ENCODE measurements at places on chromosomes 5 and 9. TPM values are rescaled to one million over a fixed set of nuclear protein-coding genes. Genes with fewer than 3 reads are reported as not detected.
A peak's percentile ranks its signal among the peaks of the same experiment; 100 is the strongest.

DNA sequence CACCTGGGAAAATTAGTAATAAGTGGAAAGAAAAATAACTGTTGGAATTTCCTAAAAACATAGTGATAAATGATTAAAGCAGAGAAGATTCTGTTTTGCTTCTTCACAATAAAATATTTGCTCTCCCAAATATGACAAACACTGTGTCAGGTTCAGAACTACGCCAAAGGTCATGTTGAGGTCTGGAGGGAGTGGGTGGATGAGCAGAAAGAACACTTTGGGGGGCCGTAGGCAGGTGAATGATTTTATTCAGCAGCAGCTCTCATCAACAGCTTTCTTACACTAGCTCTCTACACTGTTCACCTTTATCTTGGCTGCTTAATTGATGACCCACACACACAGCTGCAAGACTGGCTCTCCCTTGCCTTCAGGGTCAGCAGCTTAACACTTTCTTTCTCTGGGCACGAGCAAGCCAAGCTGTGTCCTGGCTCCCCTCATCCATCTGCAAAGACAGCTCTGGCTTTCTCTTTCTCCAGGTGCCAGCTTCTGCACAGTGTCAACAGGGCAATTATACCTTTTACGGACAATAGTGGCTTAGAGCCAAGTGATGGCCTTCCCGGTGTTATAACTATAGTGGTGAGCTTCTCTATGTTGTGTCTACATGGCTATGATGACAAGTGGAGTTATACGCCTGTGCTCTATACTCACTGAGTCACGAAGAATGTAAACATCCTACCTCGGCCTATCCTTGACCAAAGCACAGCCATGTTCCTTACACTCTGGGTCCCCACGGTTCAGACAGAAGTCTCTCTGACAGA lies 18.9 kb upstream of the GPX8 start:
- DNase-seq, result no peak
- no peak overlapping the region for H3K4me3 ChIP-seq
- H3K36me3 ChIP-seq, result no peaks in the 10 kb centered on the region
- no peaks in the 10 kb centered on the region for H3K27me3 ChIP-seq
- no peaks in the 10 kb centered on the region for H3K4me1 ChIP-seq

DNA sequence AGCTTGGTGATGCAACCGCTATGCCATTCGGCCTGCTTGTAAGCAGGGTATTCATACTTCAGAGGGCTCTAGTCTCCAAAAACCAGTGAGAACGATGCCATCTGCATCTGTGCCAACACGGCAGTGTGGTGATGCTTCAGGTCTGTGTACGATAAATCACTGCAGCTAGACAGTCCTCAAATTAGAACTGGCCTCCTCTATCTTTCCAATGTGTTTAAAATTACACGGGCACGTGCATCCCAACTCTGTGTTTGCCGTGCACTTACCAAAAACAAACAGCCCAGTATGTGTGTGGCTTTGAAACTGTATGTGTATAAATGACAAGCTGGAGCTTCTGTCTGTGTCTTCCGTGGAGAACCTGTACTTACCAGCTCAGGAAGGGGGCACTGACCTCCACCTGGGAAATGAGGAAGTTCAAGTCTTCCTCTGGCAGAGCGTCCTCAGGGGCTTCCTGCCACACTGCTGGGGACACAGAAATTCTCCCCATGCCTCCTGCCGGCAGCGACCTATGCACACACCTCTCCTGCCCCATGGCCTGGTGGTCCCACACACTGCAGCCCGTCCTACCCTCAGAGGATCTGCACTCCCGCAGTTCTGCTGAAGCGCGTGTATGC lies 12.3 kb downstream of the MED10 start:
- no peaks in the 10 kb centered on the region for H3K4me1 ChIP-seq
- no peak overlapping the region for H3K4me3 ChIP-seq
- H3K27me3 ChIP-seq, result no peaks in the 10 kb centered on the region

DNA sequence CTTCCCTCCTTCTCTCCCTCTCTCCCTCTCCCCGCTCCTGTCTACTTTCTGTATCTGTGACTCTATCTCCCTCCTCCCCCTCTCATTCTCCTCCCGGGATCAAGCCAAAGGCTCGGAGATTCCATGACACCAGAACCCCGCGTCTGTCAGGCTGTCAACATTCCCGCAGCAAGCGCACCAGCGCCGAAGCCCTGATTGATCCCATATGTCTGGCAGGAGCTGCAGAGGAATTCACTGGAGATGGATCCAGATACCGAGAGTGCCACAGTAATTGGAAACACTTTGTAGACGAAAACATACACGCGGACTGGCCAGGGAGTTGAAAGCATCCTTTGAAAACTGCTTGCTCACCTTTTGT lies 300 bp upstream of the SVEP1 start:
- no peaks in the 10 kb centered on the region for H3K27me3 ChIP-seq
- peaks cover 2% of the 10 kb centered on the region for H3K4me1 ChIP-seq
- H3K36me3 ChIP-seq, result no peaks in the 10 kb centered on the region
- peak overlapping the region; percentile 84 for H3K4me3 ChIP-seq

GRCh38 chr5:8185852-8186251 lies 316.9 kb downstream of the MTRR start:
- no peak for DNase-seq
- no peaks in the 10 kb centered on the region for H3K4me1 ChIP-seq
- no peaks in the 10 kb centered on the region for H3K36me3 ChIP-seq
- no peak overlapping the region for H3K4me3 ChIP-seq
- no peaks in the 10 kb centered on the region for H3K27me3 ChIP-seq
- H3K27ac ChIP-seq, result no peak overlapping the region

- H3K4me1 ChIP-seq, result no peaks in the 10 kb centered on the region
- no peaks in the 10 kb centered on the region for H3K27me3 ChIP-seq
- no peak for DNase-seq
- no peaks in the 10 kb centered on the region for H3K36me3 ChIP-seq
- H3K4me3 ChIP-seq, result no peak overlapping the region
- H3K27ac ChIP-seq, result no peak overlapping the region
These were observed 294.2 kb downstream of the DMRTA1 start for GRCh38 chr9:22740781-22741180.

Gene FBXL7
- 12.9 TPM for polyA plus RNA-seq

Gene CD14
- polyA plus RNA-seq, result 0.45 TPM
